ENCODE measurements at places on chromosomes 11 and 22. TPM values are rescaled to one million over a fixed set of nuclear protein-coding genes. Genes with fewer than 3 reads are reported as not detected.

- no peak for DNase-seq
- H3K36me3 ChIP-seq = peaks cover 8% of the 10 kb centered on the region
- peaks cover 44% of the 10 kb centered on the region for H3K4me1 ChIP-seq
- no peak overlapping the region for H3K4me3 ChIP-seq
- no peak overlapping the region for H3K27ac ChIP-seq
These were observed 3.0 kb downstream of the SAC3D1 start for GRCh38 chr11:65043881-65044501.

The SAC3D1 gene
- 10.1 TPM for total RNA-seq

The CSF2RB gene
- total RNA-seq = 4.7 TPM

DNA sequence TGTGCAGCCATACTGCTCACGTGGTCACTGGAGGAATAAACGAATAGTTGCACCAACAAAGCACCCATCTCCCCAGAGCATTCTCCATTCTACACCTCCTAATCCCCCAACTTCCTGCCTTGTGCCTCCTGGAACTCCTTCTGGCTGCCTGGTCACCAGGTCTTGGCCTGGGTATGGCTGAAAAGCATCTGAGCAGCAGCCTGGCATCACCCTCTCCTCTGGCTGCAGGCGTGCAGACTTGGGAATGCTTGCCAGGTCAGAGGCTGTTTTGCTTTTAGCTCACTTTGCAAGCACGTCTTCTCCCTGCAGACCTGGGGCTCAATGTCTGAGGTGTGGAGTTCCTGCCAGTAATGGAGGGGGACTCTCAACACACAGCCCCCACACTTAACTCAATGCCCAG, 33.3 kb upstream of the KCNJ11 start:
- H3K27me3 ChIP-seq = peaks cover 50% of the 10 kb centered on the region
- H3K36me3 ChIP-seq = no peaks in the 10 kb centered on the region
- no peak overlapping the region for H3K27ac ChIP-seq

The DTX4 gene
- 11.5 TPM for total RNA-seq

DNA sequence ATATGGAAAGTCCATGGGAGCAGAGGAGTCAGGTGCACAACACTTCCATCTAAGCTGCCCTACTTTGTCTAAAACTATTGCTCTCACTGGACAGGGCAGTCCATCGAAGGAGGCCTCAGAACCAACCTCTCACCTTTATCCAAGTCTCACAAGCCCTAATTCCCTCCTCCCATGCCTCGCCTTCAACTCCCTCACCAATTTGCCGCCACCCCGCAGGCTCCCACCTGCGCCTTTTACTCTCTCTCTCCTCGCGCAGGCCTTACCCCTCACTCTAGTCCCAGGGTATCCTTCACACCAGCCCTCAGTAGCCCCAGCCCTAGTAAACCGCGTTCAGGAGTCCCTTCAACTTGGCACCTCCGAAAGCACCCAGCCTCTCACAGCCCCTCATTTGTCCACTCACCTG, 451 bp downstream of the FHIP1B start:
- peak overlapping the region; percentile 74 for H3K27ac ChIP-seq
- peaks cover 20% of the 10 kb centered on the region for H3K4me1 ChIP-seq
- H3K4me3 ChIP-seq = peak overlapping the region; percentile 62
- no peaks in the 10 kb centered on the region for H3K27me3 ChIP-seq

GRCh38 chr11:80593648-80594374, 1153.0 kb upstream of the TENM4 start:
- H3K4me3 ChIP-seq = no peak overlapping the region
- no peaks in the 10 kb centered on the region for H3K4me1 ChIP-seq
- no peaks in the 10 kb centered on the region for H3K36me3 ChIP-seq
- DNase-seq = no peak

The TP53I11 gene
- total RNA-seq = 91.5 TPM

GRCh38 chr11:104118105-104118744, 45.7 kb downstream of the PDGFD start:
- no peak overlapping the region for H3K4me3 ChIP-seq
- no peak overlapping the region for H3K27ac ChIP-seq
- no peaks in the 10 kb centered on the region for H3K4me1 ChIP-seq
- no peak for DNase-seq
- H3K36me3 ChIP-seq = no peaks in the 10 kb centered on the region

DNA sequence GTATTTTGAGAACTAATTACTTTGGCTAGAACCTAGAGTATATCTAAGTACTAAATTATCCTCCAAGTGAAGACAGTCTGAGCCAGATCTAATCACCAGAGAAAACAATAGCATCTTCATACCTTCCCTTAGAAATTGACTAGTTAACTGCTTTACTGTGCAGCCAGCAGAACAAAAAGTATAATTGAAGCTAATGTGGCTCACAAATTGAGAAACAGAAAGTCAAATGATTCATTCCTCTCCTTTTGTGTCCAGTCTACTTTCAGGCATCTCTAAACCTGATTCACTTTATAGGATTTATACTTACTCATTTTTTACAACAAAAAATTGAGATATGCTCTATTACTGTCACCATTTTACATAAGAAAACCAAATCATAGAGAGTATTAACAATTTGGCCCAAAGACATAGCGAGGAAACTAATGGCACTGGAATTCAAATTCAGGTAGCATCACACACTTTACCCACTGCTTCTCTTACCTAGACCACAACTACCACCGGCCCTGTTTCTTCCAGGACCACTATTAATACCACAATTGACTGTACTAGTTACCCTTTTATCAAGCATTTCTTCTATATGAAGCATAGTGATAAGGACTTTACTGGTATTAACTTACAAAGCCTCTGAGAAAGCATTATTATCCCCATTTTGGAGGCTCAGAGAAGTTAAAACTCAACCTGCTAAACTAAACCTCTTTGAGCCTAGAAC, 1402.6 kb upstream of the TENM4 start:
- H3K4me3 ChIP-seq = no peak overlapping the region
- H3K27ac ChIP-seq = no peak overlapping the region
- no peak for DNase-seq
- no peaks in the 10 kb centered on the region for H3K4me1 ChIP-seq
- H3K36me3 ChIP-seq = no peaks in the 10 kb centered on the region

DNA sequence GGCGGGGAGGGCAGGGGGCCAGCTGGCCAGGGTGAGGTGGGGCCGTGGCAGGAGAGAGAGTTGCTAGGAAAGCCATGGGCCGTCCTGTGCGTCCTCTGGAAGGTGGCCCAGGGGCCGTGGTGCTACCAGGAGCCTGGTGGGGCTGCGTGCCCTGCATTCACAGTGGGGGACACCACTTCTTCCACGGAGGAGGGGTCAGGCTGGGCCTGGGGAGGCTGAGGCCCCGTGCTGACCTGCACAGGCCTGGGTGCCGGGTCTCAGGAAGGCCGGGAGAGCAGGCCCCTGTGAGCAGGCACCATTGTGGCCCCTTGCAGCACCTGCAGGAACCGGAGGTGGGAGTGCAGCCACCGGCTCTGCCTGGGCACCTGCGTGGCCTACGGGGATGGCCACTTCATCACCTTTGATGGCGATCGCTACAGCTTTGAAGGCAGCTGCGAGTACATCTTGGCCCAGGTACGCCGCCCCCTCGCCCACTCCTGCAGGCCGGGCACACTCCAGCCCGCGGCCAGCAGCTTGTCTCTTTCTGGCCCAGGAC, 12.0 kb downstream of the MUC5B start:
- DNase-seq = peak; percentile 76
- no peaks in the 10 kb centered on the region for H3K36me3 ChIP-seq
- H3K4me3 ChIP-seq = no peak overlapping the region
- H3K27ac ChIP-seq = no peak overlapping the region

DNA sequence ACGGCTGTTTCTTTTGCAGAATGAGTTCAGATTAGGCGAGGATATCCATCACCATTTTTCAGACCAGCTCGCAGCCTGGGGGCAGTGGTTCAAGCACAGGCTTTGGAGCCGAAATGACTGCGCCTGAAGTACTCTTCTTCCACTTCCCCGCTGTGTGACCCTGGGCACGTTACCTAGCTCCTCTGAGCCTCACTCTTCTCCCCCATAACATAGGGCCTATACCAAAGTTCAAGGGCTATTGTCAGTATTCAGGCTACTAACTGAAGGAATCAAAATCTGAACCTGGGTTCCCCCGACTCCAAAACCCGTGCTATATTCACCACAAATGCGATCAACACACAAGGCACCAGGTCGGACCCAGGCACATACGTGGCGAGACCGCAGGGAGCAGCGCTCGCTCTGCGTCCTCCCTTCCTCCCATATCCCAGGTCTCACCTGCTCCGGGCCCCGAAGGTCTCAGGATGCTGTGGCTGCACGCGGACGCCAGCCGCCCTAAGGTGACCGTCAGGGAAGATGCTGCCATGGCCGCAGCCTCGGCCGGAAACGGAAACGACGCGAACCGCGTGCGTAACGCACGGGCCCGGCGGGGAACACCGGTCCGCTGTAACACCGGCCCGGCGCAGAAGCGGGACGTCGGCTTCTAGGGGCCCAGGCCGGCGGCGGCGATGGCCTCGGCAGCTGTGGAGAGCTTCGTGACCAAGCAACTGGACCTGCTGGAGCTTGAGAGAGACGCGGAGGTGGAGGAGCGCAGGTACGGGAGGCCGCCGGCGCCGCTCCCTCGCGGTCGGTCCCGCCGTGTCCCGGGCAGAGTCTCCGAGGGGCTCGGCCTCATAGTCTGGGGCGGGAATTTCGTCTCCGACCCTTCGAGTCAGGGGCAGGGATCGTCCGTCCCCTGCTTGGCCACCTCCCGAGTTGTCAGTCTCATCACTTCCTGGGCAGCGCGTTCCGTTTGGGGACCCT, at the start of the genes IGHMBP2 and MRPL21:
IGHMBP2 (plus strand) TSS at position 604 of the 960 bp plus-strand sequence; CDS start at position 666, 62 bp downstream.
MRPL21 (minus strand) TSS at position 545 of the 960 bp plus-strand sequence; CDS start at position 523, 22 bp downstream.
- H3K4me3 ChIP-seq = peak within 1 kb of the TSS; percentile 86
- peaks cover 30% of the 10 kb centered on the region for H3K4me1 ChIP-seq
- DNase-seq = peak; percentile 92
- H3K36me3 ChIP-seq = peaks cover 23% of the 10 kb centered on the region
- peak within 1 kb of the TSS; percentile 72 for H3K27ac ChIP-seq
- H3K27me3 ChIP-seq = no peaks in the 10 kb centered on the region

GRCh38 chr11:2289350-2289749, 12.4 kb downstream of the C11orf21 start:
- no peak overlapping the region for H3K4me3 ChIP-seq
- DNase-seq = no peak

The SYT12 gene
- total RNA-seq = 0.38 TPM

- no peak overlapping the region for H3K27ac ChIP-seq
- no peaks in the 10 kb centered on the region for H3K36me3 ChIP-seq
- H3K27me3 ChIP-seq = no peaks in the 10 kb centered on the region
- DNase-seq = no peak
- H3K4me3 ChIP-seq = no peak overlapping the region
- peaks cover 36% of the 10 kb centered on the region for H3K4me1 ChIP-seq
These were observed 10.3 kb upstream of the ZC3H12C start for GRCh38 chr11:110082899-110083298.

- DNase-seq = no peak
- H3K27me3 ChIP-seq = no peaks in the 10 kb centered on the region
- peaks cover 4% of the 10 kb centered on the region for H3K4me1 ChIP-seq
- H3K27ac ChIP-seq = no peak overlapping the region
These were observed 600.4 kb upstream of the CADM1 start for GRCh38 chr11:116104498-116105174.

The ZP1 gene
- total RNA-seq = not detected

The IGLL5 gene
- not detected for total RNA-seq

DNA sequence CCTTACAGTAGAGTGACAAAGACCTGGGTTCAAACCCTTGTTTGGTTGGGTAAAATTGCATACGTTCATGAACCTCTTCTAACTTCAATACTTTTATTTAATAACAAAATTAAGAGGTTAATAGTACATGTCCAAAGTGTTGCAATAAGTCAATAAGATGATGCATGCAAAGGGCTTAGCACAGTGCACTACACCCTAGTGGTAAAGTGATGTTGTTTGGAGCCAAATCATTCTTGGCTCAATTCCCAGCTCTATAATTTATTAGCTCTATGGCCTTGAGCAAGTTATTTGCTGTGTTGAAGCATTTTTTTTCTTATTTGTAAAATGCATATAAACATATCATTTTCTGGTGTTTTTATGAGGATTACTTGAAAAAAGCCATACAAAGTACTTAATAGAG, 945.3 kb downstream of the LRRC4C start:
- no peak overlapping the region for H3K27ac ChIP-seq
- no peaks in the 10 kb centered on the region for H3K36me3 ChIP-seq

The CHST1 gene
- not detected for total RNA-seq

- no peak for DNase-seq
- no peaks in the 10 kb centered on the region for H3K27me3 ChIP-seq
- H3K27ac ChIP-seq = no peak overlapping the region
- no peaks in the 10 kb centered on the region for H3K36me3 ChIP-seq
- no peaks in the 10 kb centered on the region for H3K4me1 ChIP-seq
These were observed 342.6 kb downstream of the TBC1D22A start for GRCh38 chr22:47105085-47105484.

DNA sequence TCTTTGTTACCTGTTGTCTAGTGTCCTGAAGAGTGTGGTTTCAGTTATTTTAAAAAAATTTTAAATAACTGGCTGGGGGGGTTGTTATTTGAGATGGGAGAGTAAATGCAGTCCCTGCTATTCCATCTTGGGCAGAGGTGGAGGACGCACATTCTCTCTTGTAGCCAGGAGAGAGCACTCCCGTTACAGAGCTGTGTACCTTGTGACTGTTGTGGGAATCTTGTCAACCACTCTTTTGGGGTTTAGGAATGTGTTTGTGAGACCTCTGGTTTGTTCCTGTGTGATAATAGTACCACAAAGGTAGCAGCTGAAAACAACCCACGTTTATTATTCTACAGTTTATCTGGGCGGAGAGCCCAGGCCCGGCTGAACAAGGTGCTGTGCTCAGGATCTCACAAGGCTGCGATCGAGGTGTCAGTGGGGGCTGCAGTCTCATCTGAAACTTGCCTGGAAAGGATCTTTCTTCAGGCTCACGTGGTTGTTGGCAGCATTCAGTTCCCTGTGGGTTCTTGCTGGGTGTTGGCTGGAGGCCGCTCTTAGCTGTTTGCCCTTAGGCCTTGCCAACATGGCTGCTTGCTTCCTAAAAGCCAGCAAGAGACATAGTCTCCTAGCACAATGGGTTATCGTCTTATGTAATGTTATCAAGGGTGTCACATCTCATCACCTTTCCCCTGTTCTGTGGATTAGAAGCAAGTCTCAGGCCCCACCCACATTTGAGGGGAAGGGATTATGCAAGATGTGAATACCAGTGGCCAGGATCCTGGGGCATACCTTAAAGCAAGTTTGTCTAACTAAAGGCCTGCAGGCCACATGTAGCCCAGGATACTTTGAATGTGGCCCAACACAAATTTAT, 20.6 kb downstream of the IGHMBP2 start:
- H3K27me3 ChIP-seq = no peaks in the 10 kb centered on the region
- DNase-seq = no peak
- H3K4me3 ChIP-seq = no peak overlapping the region
- H3K4me1 ChIP-seq = no peaks in the 10 kb centered on the region

- peak overlapping the region; percentile 52 for H3K27ac ChIP-seq
- peaks cover 12% of the 10 kb centered on the region for H3K36me3 ChIP-seq
- H3K27me3 ChIP-seq = no peaks in the 10 kb centered on the region
- peak overlapping the region; percentile 30 for H3K4me3 ChIP-seq
These were observed 24.0 kb downstream of the PISD start for GRCh38 chr22:31637891-31638618.
